Endothelial cell of umbilical vein (primary cell): ENCODE measurements at places on chromosomes 7 and 10.

DNA sequence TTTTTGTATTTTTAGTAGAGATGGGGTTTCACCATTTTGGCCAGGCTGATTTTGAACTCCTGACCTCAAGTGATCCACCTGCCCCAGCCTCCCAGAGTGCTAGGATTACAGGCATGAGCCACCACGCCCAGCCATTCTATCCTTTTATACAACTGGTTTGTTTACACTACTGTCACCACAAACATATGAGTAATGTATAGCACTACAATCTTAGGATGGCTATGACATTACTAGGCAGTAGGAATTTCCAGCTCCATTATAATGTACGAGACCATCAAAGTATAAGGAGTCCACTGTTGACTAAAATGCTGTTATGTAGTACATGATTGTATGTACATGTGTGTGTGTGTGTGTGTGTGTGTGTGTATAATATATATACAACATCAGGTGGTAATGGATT lies 1126.1 kb upstream of the LRRN3 start:
- DNase-seq = no peak

DNA sequence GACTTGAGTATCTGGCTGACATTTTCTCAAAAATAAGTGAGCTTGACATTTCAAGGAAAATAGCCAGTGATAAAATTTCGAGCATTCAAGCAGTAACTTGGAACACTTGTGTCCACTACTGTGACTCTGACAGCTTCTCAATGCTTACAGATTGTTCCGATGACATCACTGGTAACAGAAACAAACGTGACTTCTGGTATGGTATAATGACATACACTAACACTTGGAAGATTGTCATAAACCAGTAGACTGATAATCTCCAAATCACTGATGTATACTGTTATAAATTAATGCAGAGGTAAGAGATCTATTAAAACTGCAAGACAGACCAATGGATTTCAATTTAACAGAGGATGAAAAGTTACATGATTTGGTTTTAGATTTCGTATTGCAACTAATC lies 6.5 kb downstream of the MINDY3 start:
- no peak for DNase-seq

- DNase-seq = no peak
These were observed 19.3 kb downstream of the EIF3A start for GRCh38 chr10:119061352-119061751.

- no peak for DNase-seq
These were observed at the start of gene NPY for GRCh38 chr7:24283897-24284698. NPY (plus strand) TSS chr7:24284190; CDS start chr7:24285241, 1,051 bp downstream.

DNA sequence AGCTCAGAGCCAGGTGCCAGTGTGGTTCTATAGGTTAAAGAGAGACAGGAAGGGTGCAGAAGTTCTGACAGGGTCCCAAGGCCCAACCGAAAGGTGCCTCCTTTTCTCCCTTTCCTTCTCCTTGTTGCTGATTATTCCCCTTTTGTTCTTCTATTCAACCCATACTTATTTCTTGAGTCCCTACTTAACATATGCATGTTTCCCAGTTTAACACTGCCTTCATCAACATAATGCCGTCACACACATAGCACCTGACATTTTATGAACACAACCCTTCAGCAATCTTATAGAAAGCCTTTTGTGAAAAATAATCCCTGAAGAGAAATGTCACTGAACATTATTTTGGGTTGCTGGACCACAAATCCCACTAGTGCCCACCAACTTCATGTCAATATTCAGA lies 39.1 kb downstream of the SORBS1 start:
- no peak for DNase-seq

DNA sequence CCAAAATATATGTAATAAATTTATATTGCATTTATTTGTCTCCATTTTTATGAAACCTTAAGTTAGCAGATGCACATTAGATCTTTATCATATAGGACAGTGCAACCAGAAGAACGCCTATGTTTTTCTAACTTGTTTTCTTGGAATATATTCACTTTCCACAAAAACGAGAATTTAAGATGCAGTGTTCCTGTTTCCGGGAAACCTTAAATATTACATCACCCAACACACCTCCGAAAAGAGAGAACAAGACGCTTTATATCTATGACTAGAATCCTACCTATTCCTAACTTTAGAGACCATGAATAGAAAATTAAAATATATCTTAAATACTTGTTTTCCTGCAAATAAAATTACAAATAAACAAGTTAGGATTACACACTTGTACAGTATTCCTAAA lies 1.9 kb downstream of the EZH2 start:
- no peak for DNase-seq

DNA sequence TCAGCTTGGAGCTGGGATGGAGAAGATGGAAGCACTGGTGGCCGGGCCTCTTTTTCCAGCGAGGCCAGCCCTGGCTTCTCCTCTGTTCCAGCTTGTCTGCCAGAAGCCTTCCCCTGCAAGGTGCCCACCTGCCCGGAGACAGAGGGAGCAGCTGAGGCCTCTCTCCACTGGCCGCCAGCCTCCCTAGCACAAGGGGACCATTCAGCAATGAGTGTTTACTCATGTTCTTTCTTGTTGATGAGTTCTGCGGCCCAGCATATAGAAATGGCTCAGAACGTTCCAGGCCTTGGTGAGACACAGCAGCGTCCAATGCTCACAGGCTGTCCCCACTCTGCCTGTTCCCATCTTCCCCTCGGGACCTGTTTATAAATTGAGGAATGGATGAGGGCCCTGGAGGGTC lies 47.3 kb downstream of the CHST3 start:
- DNase-seq = no peak

DNA sequence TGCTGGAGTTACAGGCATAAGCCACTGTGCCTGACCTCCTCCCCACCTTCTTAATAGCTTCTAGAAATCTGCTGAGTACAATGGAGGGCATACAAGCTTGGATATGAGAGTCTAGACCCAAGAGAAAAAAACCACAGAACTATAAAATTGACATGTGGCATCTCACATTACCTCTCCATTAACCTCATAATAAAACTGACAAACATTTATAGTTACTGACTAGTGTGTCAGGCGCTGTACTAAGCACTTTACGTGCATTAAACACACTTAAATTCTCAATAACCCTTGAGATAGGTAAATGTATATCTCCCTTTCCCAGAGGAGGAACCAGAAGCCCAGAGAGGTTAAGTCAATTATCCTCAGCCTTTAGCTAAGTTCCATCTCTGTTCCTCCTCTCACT lies 300.5 kb upstream of the MYO3A start:
- no peak for DNase-seq

GRCh38 chr7:69708857-69709256 lies 110.6 kb downstream of the AUTS2 start:
- DNase-seq = no peak

DNA sequence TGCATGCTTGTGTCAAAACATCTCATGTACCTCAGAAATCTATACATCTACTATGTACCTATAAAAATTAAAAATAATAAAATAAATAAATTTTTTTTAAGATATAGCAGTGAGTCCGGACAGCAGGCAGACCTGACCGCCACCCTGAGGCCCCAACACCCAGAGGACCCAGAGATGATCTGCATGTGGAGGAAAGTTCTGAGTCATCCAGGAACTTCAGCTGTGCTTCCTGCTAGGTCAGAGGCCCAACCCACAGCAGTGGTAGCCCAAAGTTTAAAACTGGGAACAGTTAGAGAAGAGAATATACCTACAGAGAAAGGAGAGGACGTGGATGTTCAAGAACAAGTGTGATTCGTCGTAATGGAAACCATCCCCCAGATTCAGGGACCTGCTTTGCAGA lies 683.7 kb upstream of the NRP1 start:
- no peak for DNase-seq
